ENCODE measurements at places on chromosomes 3 and 15.

DNA sequence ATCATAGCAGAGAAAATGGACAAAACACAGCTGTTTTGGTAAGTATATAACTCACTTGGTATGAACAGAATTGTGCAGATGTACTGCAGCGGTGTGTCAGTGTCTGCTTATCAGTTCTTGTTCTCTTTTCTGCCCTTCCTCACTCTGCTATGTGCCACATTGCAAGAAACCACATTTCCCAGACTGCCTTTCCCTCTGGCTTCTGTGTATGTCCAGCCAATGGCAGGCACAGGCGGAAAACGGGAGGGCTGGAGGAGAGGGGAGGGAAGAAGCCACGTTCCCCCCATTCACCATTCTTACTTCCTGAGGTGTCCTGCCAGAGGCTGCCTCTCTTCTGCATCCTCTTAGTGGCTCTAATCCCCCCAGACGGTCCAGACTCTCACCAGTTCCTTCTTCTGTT lies 15.4 kb downstream of the HHLA2 start:
- DNase-seq, result no peak

DNA sequence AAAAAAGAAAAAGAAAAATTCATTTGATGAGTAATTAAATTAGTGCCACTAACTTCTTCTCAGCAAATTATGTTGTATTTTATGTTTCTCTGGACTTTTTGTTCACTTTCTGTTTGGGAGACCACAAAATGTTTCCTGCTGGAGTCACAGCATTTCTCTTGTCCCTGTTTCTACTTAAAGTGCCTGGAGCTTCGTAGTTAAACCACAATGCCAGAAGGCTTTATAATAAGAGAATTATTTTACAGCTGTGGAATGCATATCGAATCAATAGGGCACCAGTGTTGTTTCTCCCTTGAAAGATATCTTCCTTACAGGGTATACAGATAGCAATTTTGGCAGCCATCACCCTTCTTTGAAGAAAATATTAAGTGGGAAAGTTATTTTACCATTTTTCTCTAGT lies 3.2 kb downstream of the DTWD1 start:
- DNase-seq, result no peak

- peak; percentile 56 for DNase-seq
Measured at GRCh38 chr3:149414557-149415231, 37.2 kb upstream of the TM4SF1 start.

- peak; percentile 55 for DNase-seq
Measured at GRCh38 chr3:107969994-107970819, 120.6 kb downstream of the CD47 start.

- no peak for DNase-seq
Measured at GRCh38 chr3:67739851-67740250, 85.4 kb upstream of the SUCLG2 start.

DNA sequence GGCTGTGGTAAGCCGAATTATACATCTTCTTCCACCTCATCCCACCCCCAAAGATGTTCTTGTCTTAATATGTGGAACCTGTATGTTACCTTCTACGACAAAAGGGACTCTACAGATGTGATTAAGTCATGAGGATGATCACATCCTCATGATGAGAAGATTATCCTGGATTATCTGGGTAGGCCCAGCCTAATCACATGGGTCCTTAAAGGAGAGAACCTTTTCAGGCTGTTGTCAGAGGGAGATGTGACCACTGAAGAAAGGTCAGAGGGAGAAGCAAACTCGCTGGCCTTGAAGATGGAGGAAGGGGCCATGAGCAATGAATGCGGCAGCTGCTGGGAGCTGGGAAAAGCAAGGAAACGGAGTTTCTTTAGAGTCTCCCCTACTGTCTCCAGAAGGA lies 12.9 kb upstream of the SCG3 start:
- no peak for DNase-seq

- DNase-seq, result peak; percentile 58
Measured at GRCh38 chr15:79724312-79724711, 172.5 kb downstream of the MTHFS start.

DNA sequence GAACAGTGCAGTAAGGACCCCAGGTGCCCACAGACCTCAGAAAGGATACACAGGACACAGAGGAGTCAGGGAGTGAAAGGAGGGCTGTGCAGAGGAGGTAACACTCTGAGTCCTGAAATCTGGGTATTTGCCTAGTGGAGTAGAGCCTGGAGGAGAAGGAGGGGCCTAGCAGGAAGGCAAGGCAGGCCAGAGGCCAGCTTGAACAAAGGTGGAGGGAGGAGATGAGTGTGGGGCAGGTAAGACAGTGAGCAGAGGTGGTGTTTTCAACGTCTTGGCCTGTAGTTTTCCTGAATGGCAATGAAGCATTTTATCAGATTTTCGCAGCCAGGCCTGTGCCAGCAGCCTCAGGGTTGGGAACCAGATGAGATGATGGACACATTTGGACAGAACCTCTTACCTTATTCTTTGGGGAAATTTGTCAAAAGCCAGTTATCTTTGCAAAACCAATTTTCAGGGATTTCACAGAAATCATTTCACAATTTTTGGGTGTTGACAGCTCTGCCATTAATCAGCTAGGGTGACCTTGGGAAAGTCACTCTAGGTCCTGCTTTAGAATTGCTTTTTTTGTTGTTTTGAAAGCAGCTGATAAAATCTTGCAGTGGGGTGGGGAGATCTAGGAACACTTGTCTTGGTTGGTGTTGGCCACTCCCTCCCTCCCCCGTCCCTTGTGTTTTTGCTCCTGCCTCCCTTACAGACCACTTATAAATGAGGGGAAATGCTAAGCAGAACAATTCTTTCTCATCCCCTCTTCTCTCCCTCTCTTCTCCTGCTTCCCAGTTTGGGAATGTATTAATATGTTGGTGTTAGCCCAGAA lies 38.4 kb downstream of the SPSB4 start:
- no peak for DNase-seq

- DNase-seq, result peak; percentile 75
Measured at GRCh38 chr15:50134524-50135024, 15.5 kb upstream of the ATP8B4 start.

DNA sequence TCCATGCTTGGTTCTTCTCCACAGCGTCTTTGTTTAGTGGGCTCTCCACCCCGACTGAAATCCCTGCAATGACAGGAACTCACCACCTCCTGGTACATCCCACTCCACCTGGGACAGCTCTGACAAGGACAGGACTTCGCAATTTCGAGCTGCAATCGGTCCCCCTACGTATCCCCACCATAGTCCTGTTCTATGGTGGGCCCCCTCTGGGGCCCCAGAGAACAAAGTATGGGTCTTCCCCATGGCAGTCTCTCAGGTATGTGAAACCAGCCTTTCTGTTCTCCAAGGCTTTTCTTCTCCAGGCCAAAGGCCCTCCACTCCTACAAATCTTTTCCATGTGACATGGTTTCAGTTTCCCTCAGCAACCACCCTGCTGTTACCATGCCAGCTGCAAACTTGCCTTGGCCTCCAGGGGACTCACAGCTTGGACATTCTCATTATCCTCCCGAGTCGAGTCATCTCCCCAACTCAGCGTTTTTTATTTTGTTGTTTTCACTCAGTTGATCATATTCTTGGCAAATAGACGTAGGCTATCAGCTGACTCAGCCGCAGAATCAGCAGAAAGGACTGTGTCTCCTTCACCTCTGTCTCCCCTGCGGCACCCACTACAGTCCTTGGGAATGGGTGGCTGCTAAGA lies 233.3 kb downstream of the OPA1 start:
- peak; percentile 68 for DNase-seq

GRCh38 chr15:96264351-96264798 lies 66.1 kb upstream of the NR2F2 start:
- no peak for DNase-seq

DNA sequence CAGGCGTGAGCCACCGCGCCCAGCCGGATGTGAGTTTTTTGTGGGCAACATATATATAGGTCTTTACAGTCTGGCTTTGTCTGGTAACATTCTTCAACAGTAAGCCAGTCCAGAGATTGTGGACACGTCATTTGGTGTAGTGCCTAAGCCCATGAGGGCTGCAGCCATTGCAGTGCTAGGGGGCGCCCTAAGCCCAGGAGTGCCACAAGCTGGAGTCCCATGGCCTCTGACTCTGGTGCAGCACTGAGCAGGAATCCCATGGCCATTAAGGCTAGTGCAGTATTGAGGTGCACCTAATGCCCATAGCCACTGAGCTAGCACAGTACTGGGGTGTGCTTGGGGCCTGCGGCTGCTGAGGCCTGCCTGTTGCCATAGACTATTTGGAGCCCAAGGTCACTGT lies 136.4 kb upstream of the NDN start:
- no peak for DNase-seq

DNA sequence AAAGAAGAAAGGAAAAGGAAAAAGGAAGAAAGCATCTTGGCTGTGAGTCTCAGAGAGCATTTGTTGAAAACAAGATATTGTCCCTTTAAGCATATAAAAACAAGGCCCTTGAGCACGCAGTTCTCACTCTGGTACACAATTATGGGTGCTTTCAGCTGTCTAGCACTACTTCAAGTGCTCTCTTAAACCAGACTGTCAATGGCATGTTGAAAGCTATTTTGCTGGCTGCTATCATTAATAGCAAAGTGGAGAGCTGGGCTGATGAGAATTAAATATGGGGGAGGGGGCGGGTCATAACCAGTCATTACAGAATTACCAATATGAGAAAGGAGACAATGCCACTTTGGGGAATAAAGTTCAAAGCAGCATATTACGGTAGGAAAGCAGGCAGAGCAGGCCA lies 9.3 kb downstream of the TLE3 start:
- no peak for DNase-seq

DNA sequence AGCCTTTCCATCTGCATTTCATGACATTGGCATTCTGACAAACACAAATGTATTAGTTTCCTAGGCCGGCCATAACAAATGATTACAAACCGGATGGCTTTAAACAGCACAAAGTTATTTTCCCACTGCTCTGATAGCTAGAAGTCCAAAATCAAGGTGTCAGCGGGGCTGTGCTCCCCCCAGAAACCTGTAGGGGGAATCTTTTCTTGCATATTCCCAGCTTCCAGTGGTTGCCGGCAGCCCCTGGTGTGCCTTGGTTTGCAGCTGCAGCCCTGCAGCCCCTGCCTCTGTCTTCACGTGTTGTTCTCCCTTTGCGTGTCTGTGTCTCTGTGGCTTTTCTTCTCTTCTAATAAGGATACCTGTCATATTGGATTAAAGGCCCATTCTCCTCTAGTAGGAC lies 79.0 kb upstream of the CDV3 start:
- peak; percentile 32 for DNase-seq

GRCh38 chr15:85582131-85583079 lies 202.0 kb downstream of the AKAP13 start:
- peak; percentile 79 for DNase-seq

GRCh38 chr3:136042608-136043221 lies 77.2 kb downstream of the PPP2R3A start:
- DNase-seq, result peak; percentile 72

- no peak for DNase-seq
Measured at GRCh38 chr15:61025781-61026180, 203.3 kb downstream of the RORA start.

GRCh38 chr3:17065315-17065714 lies 180.6 kb downstream of the PLCL2 start:
- no peak for DNase-seq

DNA sequence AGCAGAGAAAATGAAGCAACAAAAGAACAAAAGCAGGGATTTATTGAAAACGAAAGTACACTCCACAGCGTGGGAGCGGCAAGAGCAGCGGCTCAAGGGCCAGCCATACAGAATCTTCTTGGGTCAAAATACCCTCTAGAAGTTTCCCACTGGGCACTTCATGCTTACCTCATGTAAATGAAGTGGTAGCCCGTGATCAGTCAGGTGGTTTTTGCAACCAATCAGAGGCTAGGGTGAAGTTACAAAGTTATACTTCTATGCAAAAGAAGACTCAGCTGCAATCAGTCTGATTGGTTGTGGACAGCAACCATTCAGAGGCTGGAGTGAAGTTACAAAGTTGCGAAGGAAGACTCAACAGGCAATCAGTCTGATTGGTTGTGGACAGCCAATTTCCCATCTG lies 37.8 kb upstream of the TRH start:
- peak; percentile 87 for DNase-seq

DNA sequence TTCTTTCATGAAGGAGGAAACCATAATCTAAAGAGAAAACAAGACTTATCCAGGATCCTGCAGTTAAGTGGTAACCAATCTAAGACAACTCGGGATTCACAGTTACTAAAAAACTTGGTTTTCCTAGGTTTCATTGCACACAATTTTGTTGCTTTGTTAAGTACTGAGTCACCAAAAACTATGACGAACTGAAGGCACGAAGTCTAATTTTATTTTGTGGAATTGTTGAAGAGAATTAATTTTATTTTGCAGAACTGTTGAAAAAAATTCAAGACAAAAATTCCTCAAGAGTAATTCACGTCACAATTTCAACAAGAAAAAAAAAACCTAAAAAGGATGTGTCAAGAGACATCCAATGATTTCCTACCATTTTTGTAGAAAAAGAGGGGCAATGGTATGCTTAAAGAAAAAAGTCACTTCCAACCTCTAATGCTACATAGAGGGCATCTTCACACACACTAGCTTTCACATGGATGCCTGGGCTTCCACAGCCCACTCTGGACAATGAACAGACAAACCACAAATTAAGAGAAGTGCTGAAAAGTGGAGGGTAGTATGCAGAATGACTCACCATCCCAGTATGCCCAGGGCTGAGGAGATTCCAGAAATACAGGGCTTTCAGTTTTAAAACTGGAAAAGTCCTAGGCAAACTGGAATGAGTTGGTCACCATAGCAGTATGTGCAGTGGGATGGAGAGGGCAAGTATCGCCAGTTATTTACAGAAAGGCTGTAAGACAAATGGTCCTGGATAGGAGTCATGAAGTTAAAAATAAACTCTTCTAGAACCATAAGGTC lies 29.2 kb downstream of the PLOD2 start:
- DNase-seq, result no peak

DNA sequence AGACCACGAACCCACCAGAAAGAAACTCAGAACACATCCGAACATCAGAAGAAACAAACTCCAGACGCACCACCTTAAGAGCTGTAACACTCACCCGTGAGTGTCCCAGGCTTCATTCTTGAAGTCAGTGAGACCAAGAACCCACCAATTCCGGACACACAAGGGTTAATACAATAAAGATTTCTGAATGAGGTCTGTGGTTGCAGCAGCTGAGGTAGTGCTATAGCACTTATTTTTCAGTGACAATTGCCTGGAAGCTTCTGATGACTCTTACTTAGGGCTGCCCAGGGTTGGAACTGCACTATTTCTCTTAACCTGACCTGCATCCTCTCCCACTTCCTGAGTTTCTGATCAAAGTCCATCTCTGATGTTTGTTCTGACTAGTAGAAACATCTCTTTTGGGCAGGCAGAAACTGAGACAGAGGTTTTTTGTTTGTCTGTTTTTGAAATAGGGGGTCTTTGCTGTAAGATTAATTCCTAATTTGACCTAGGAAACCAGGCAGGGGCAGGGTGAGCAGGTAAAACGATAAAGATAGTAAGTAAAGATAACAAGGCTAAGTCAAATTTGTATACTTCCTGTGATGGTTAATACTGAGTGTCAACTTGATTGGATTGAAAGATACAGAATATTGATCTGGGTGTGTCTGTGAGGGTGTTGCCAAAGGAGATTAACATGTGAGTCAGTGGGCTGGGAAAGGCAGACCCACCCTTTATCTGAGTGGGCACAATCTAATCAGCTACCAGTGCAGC lies 169.1 kb downstream of the GAP43 start:
- DNase-seq, result no peak

All from suppressor macrophage treated with lipopolysaccharide for 1 hour (primary cell).